ENCODE measurements at places on chromosomes 6 and 20.

- no peak for DNase-seq
Measured at GRCh38 chr20:21618759-21619416, 86.6 kb upstream of the PAX1 start.

GRCh38 chr20:38205001-38205400 is 39.9 kb upstream of the TGM2 start:
- DNase-seq = no peak

- DNase-seq = no peak
Measured at GRCh38 chr6:150316936-150317335, 51.9 kb upstream of the IYD start.

DNA sequence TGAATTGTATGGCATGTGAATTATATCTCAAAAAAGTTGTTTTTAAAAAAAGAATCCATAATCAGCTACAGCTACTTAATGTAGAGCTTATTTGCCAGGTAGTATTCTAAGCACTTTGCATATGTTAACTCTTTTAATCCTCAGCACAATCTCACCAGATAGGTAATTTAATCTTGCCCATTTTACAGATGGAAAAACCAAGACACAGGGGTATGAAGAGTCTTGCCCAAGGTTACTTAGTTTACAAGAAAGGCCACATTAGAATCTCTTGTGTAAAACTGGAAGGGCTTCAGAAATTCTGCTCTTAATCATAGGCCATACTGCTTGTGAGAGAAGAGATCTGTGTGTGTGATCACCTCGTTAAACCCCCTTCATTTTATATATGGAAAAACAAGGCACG is 13.4 kb upstream of the RNF182 start:
- no peak for DNase-seq

DNA sequence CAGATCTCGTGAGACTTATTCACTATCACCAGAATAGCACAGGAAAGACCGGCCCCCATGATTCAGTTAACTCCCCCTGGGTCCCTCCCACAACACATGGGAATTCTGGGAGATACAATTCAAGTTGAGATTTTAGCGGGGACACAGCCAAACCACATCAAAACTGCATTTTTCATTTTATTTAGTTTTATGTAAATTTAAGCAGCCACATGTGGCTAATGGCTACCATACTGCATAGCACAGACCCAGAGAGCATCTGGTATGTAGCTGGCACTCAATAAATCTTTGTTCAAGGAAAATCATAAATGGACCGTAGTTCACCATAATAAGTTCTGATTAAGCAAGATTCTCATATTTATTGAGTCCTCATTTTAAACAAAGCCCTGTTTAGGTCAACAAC is 15.3 kb downstream of the GFOD1 start:
- no peak for DNase-seq

- DNase-seq = no peak
Measured at GRCh38 chr6:104431096-104431495, 428.6 kb downstream of the HACE1 start.

- DNase-seq = peak; percentile 82
Measured at GRCh38 chr20:46255440-46256104, 52.7 kb downstream of the CDH22 start.

DNA sequence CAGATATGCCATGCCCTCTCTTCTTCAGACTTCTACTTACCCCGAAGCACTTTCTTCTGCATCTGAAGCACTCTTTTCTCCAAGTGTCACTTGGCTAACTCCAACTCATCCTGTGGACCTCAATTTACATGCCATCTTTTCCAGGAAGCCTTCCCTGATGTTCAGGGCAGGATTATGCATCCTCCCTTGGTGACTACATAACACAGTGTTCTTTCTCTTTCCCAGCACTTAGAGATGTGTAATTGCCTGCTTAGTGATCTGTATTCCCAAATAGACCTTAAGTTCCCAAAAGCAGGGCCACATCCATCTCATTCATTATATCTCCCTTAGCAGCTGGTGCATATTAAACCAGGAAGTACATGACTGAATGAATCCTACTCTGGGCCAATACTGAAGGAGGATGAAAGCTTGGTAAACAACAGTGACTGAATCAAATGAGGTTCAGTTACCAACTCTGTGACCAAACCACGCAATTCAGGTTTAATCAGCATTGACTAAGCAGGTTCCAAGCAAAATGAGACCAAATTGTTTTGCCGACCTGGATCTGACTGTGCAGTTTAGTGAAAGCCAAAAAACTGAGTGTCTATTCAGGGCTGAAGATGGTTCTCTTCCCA is 121.4 kb upstream of the TCF21 start:
- DNase-seq = no peak

GRCh38 chr20:46523108-46523507 is 9.7 kb upstream of the ZNF334 start:
- no peak for DNase-seq

DNA sequence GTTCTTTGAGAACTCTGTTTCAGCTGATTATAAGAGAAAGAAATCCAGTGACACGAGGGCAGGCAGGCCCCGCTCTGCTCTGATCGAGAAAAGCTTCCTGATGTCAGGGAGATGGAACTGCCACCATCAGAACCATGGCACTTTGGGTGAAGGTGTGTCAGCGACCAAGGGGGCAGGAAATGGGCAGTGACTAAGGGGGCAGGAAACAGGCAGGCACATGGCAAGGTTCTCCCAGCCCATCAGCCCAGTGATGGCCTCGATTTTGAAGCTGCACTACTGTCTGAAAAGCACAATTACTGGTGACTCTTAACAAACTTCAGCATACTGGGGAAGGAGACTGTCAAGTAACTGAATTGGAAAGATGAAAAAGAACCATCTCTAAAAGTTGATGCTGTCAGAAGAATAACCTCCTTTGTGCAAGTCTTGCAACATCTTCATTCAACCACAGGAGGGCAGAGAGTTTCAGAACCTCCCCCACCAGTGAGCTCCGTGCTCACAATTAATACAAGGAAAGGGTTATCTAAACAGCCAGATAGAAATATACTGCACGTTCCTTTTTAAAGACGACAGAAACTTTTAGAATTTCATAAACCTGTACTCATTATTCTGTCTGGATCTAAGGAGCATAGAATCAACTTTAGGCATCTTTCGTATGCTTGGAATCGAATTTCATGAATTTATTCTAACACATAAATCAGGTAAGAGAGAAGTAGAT is 39.1 kb downstream of the TMX4 start:
- DNase-seq = no peak

GRCh38 chr6:3549314-3549940 is 92.6 kb upstream of the SLC22A23 start:
- DNase-seq = no peak

- DNase-seq = peak; percentile 34
Measured at GRCh38 chr6:6891949-6892461, 215.8 kb upstream of the RREB1 start.

GRCh38 chr20:41316602-41317545 is 657 bp downstream of the ZHX3 start:
- DNase-seq = peak; percentile 84

GRCh38 chr20:32434434-32434833 is 76.3 kb downstream of the ASXL1 start:
- no peak for DNase-seq

DNA sequence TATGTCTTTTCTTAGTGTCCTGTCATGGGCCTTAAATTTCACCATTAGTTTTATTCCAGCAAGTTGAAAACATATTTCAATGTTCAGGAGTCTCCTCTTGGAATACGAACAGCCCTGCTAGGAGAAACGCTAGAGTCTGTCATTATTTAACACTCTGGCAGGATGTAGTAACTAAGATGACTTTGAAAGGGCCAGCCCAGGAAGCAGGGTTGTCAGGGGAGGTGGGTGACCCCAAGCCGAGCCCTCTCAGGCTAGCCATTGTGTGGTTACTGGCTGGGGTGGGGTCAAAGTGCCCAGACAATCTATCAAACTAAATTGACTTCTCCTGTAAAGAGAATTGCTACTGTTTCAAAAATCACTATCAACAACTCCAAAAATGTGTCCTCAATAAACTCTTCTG is 67.8 kb downstream of the LY86 start:
- no peak for DNase-seq

DNA sequence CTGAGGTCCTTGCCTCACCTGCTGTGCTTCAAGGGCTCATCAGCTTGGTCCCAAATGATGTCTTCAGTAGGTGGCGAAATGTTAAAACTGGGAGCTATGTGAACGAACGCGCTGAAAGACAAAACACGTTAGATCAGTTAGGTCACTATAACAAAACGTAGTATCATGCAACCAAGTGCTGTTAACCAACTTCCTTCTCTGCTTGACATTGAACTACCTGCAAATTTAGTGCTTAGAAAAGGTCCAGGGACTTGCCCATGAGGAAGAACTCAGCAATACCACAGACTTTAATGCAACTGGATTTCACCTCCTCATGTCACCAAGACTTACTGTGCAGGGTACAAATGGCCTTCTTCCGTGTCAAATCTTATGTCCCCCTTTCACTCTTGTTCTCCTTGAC is 24.8 kb downstream of the BACH2 start:
- DNase-seq = no peak

DNA sequence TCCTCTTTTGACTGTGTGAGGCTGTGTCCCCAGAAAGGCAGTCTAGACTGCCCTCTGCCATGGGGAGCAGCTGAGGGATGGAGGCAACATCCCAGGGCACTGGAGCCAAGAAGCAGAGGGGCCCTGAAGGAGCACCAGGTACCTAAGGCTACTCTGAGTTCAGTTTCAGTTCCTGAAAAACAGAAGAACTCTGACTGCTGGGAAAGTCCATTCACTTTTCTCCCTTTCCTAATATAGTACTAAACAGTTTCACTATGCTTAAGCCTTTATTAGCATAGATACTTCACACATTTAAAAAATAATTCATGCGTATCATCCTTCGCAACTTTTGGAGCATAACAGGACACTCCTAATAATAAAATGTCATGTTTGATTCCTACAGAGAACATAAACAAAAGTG is 130.0 kb downstream of the FOXC1 start:
- no peak for DNase-seq

GRCh38 chr6:166456395-166457156 is 73.8 kb upstream of the MPC1 start:
- DNase-seq = no peak

DNA sequence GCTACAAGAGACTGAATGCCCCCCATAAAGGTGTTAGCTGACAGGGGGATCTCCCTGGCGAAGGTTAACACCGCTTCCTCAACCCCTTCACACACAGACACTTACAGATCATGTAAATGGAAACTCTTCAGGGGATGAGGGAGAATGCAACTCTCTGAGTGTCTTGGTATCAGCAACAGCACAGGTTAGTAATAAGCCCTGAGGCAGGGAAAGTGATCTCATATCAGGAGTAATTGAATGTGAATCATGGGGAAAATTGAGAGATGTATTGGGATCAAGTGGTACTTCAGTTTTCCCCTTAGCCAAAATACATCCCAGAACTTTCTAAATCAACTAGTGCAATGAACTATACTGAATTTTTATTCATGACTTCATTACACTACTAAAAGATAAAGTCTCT is 23.8 kb downstream of the OR2J3 start:
- DNase-seq = no peak

- DNase-seq = no peak
Measured at GRCh38 chr6:98467091-98467490, 367.3 kb upstream of the POU3F2 start.

DNA sequence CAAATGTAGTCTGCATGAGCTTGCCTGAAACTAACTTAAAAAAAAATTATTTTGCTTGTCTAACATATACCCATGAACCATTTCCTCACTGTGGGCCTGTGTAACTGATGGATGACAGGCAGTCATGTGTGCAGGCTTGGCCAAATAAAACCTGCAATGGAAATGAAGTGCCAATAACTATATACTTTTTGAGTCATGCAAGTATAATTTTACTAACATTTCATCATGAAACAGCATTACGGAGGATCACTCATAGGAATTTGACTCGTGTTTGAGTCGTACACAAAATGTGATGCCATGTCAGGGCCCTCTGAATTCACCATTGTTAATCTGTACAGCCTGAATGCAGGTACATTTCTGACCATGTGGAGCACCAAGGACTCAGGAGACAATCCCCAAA is 46.6 kb downstream of the HDDC2 start:
- DNase-seq = no peak

DNA sequence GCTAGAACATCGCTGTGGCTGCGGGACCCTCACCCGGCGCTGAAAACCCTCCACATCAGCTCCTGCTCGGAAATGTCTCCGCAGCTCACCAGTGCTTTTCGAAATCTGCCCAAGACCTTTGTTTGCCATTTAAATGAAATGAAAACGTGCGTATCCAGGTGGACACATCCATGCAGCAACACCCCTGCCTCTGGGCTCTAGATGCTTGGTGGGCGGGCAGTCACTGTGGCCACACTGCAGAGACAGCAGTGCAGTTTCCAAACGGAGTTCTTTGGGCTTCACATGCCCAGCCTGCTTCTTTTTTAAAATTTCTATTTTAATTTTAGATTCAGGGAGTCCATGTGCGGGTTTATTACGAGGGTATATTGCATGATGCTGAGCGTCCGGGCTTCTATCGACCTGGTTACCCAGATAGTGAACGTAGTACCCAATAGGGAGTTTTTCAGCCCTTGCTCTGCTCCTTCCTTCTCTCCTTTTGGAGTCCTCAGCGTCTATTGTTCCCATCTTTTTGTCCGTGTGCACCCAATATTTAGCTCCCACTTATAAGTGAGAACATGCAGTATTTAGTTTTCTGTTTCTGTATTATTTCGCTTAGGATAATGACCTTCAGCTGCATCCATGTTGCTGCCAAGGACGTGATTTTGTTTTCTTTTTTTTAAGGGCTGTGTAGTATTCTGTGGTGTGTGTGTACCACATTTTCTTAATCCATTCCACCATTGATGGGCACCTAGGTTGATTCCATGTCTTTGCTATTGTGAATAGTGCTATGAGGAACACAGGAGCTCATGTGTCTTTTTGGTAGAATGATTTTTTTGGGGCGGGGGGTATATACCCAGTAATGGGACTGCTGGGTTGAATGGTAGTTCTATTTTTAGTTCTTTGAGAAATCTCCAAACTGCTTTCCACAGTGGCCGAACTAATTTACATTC is 4.8 kb upstream of the TUBB2B start:
- DNase-seq = no peak

DNA sequence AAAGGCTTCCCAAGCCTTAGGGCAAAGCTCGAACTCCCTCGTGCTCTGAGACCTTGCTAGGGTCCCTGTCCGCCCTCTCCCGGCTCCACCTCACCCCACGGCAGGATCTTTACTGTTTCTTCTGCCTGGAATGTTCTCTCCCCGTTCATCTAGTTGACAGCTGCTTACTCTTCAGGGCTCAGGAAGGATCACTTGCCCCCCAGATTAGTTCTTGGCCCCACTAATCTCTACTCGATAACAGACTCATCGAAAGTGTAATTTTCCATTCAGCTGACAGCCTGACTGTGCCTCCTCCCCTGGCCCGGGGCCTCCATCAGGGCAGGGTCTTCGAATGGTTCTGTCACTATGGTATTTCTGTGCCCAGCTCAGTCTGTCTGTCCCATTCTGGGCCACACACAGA is 3.1 kb downstream of the MAP1LC3A start:
- DNase-seq = no peak

GRCh38 chr6:26008470-26008869 is 45.9 kb downstream of the TRIM38 start:
- DNase-seq = no peak

GRCh38 chr6:69881322-69882151 is 15.2 kb downstream of the COL19A1 start:
- DNase-seq = no peak

GRCh38 chr20:2700913-2701620 is 8.5 kb downstream of the EBF4 start:
- no peak for DNase-seq

GRCh38 chr20:35823937-35824336 is 52.1 kb downstream of the PHF20 start:
- DNase-seq = no peak

- no peak for DNase-seq
Measured at GRCh38 chr20:14879020-14879697, 541.7 kb upstream of the FLRT3 start.

GRCh38 chr6:51049983-51050877 is 231.6 kb downstream of the TFAP2B start:
- DNase-seq = no peak
